ENCODE measurements at places on chromosomes 2 and 18.

DNA sequence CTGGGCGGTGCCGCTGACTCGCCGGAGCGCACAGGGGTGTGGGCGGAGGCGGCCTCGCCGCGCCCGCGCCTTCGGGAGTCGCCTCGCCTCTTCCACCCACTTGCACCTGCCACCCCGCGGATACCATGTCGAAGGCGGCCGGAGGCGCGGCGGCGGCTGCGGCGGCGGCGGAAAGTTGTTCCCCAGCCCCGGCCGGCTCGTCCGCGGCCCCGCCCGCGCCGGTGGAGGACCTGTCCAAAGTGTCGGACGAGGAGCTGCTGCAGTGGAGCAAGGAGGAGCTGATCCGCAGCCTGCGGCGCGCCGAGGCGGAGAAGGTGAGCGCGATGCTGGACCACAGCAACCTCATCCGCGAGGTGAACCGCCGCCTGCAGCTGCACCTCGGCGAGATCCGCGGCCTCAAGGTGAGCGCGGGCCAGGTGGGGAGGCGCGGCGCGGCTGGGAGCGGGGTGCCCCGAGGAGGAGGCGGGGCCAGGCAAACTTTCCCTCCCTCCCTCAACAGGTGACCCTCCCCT lies 766 bp downstream of the CCDC85A start:
- DNase-seq: no peak

DNA sequence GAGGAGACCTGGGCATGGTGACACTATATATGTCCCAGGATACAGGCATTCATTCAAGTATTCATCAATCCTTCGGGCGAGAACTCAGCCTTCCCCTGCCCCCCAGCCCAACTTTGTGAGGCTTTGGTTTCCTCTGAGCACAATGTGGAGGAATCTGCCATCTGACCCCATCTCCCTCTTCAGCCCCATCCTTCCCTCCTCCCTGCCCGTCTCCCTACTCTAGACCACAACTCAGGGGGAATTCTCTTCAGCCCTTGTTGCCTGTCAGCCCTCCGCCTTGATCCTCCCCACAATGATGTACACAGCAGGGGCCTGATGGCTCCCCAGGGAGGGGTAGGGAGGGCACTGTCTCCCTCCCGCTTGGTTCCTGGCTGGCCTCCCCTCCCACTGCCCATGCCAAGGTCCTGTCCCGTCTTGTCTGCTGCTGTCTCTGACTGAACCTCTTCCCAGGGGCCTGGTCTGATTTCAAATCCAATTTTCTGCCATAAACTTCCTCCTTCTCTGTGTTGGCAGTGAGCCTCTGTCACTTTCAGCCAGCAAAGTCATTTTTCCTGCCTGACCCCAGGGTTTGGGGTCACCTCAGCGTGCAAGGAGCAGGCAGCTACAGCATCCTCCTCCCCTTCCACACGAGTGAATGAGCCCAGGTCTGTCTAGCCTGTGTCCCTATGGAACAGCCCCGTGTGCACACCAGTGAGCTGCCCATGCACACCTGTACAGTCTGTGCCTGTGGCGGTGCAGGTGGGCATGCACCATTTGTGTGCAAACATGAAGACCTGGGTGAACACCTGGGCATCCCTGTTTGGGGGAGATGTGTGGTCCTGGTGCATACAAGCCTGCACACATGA lies 197.3 kb downstream of the CELF4 start:
- no peak for DNase-seq

DNA sequence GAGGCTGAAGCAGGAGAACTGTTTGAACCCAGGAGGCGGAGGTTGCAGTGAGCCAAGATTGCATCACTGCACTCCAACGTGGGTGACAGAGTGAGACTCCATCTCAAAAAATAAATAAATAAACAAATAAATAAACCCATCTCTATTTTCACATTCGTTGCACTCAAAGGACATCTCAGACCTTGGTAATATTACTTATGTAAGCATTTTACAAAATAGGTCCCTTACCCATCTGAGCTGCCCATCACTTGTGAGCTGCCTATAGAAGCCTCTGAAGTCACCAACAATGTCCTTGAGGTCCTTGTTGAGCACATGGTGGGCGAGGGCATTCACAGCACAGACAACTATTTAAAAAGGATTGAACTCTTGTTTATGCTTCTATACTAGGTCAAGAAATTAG lies 15.4 kb downstream of the ENOSF1 start:
- DNase-seq: no peak

GRCh38 chr18:59612381-59612780 lies 84.8 kb downstream of the CCBE1 start:
- DNase-seq: no peak

DNA sequence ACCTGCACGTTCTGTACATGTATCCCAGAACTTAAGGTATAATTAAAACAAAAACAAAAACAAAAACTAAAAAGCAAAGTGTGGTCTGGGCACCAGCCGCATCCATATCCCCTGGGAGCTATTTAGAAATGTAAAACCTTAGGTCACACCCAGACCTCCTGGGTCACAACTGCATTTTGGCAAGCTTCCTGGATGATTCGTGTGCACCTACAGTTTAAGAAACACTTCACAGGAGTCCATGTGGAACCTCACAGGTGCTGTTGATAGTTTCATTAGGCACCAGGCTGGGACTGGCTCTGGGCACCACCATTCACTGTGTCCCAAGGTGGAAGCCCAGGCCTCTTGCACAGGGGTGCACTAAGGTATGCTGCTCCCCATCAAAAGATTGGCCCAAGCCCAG lies 103.6 kb upstream of the BOD1L2 start:
- no peak for DNase-seq

GRCh38 chr18:54261894-54262293 lies 7.4 kb upstream of the POLI start:
- no peak for DNase-seq
